Osteoblast (primary cell): ENCODE measurements at places on chromosomes 7 and 10. TPM values are rescaled to one million over a fixed set of nuclear protein-coding genes. Genes with fewer than 3 reads are reported as not detected.

The SPOCK2 gene
- 0.36 and 0.59 TPM in 2 replicates for total RNA-seq

The LIPM gene
- not detected in 2 replicates for total RNA-seq

The GBX1 gene
- not detected in 2 replicates for total RNA-seq

GRCh38 chr7:116740231-116740630 lies 68.2 kb downstream of the MET start:
- DNase-seq = no peak
- peaks cover 30% of the 10 kb centered on the region for H3K4me1 ChIP-seq

- H3K4me3 ChIP-seq = no peak overlapping the region
- no peaks in the 10 kb centered on the region for H3K27me3 ChIP-seq
- H3K36me3 ChIP-seq = no peaks in the 10 kb centered on the region
- H3K4me1 ChIP-seq = peaks cover 12% of the 10 kb centered on the region
- no peak for DNase-seq
Measured at GRCh38 chr10:120610791-120611190, 153.8 kb downstream of the PLPP4 start.

DNA sequence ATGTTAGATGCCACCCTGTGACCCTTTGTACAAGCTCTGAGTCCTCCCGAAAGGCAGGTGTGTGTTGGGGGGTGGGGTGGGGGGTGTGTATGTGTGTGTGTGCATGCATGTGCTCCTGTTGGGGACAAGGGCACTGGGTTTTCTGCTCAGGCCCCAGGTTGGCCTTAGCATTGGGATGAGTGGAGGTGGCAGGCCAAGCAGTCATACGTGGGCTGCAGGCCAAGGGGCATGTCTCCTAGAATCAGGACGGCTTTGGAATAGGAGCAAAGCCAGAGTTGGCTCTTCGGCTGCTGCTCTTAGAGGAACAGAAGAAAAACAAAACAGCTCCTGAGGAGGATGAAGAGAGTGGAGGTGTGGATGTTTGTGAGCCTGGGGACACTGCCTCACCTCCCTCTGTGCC lies 26.0 kb downstream of the HSPA12A start:
- no peak overlapping the region for H3K4me3 ChIP-seq
- DNase-seq = no peak
- no peaks in the 10 kb centered on the region for H3K27me3 ChIP-seq

GRCh38 chr7:138387755-138388475 lies 72.1 kb upstream of the TRIM24 start:
- H3K27ac ChIP-seq = no peak overlapping the region
- H3K27me3 ChIP-seq = no peaks in the 10 kb centered on the region
- H3K4me3 ChIP-seq = no peak overlapping the region
- no peaks in the 10 kb centered on the region for H3K36me3 ChIP-seq

DNA sequence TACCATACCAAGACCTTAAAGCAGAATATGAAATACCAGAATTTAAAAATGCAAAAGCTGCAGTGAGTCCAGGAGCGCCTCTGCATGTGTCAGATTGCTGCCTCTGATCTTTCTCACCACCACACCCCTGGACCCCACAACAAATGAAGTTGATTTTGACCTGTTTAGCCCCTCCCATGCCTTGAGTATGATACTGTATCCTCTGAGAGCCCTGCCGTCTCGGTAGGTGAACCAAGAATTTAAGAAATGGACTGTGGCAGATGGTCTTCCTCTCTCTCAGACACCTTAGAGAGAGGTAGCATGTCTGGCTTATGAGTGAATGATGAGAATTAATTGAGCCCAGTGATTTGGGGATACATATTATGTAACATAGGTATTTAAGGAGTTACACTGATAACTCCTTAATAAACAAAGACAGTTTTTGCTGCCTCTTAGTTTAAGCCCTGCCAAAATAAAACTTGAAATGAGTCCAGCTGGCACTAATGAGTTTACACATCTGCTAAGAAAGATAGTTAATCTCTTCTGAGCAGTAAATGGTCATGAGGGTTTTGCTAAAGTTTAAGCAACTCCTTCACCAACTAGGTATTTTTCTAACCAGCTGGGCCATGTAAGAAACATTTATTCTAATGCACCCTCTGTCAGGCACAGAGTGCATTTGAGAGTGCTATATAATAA lies 4.5 kb upstream of the TFPI2 start:
- no peak overlapping the region for H3K27ac ChIP-seq
- H3K36me3 ChIP-seq = no peaks in the 10 kb centered on the region
- peak; percentile 22 for DNase-seq
- no peak overlapping the region for H3K4me3 ChIP-seq
- peaks cover 4% of the 10 kb centered on the region for H3K4me1 ChIP-seq

- H3K36me3 ChIP-seq = peaks cover 14% of the 10 kb centered on the region
- no peak overlapping the region for H3K27ac ChIP-seq
- no peak for DNase-seq
- H3K4me1 ChIP-seq = no peaks in the 10 kb centered on the region
- no peak overlapping the region for H3K4me3 ChIP-seq
- H3K27me3 ChIP-seq = no peaks in the 10 kb centered on the region
Measured at GRCh38 chr7:118195837-118196474, 12.0 kb downstream of the LSM8 start.
